ENCODE measurements at places on chromosomes 1 and 21.

DNA sequence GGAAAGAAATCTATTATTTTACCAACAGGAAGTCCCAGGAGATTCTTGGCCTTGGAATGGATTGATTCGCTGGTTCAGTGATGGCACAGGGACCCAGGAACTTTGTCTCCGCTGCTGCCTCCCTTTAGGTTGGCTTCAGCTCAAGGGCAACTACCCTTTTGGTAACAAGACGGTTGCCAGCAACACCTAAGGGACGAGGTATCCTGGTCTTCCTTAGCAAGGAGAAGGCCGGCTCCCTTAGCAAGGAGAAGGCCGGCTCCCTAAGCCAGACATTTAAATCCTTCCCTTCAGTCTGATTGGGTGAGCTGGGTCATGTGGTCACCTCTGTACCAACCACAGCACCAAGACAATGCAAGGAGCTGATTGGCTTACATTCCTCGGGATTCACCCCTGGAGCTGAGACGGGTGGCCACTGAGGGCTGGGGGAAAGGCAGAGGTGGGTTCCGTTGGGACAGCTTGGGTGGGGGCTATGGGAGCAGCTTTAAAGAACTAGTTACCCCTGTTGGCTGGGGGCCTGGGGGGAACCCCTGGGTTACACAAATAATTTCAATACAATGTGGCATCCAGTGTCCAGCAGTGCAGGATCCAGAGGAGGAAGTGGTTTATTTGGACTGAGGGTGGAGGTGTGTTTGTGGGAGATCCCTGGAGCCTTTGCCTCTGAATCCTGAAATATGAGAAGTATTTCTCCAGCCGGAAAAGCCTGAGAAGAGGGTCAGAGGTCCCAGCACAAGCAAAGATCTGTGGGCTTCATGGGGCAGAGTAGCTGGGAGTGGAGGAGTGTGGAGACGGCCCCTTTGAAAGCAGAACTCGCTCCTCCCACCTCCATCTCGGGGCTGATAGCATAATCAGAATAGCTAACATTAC lies 20.7 kb upstream of the CLIC4 start:
- H3K4me3 ChIP-seq: no peak overlapping the region
- H3K27ac ChIP-seq: peak overlapping the region; percentile 8
- DNase-seq: no peak
- H3K27me3 ChIP-seq: no peaks in the 10 kb centered on the region

DNA sequence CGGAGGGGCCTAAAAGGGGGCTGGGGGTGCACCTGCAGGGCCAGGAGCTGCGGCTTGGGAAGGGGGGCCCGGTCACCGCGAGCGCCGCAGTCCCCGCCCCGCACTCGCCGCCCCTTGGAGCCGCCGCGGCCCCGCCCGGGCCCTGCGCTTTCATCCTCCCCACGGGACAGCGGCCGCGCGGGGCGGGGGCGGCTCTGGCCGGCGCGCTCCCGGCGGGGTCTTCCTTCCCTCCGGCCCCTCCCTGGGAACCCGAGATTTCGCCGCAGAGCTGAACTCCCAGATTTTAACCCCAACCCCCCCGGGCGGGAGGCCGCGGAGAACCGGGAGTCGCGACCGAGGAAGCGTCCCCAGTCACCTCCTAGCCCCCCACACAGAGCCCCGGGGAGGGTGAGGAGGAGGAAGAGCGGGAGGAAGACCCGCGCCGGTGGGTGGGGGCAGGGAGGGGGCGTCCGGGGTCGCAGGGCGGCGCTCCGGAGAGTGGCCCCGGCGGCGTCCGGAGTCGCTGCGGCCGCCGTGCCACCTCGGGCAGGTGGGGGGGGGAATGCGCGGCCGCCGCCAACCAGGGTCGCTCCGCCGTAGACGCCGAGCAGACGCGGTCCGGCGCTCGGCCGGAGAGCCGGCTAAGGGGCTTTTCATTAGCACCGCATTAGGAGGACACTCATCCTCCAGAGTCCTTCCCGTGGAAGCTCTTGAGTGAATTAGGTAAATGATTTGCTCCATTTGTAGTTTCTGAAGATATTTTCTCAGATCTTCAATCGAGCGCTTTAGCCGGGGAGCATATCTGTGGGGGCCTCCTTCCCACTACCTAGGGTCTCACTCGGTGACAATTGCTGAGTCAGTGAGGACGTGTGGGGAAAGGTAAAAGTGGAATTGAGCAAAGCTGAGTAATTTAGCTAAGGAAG lies 31.6 kb upstream of the NFIA start:
- peak overlapping the region; percentile 61 for H3K27ac ChIP-seq
- H3K36me3 ChIP-seq: no peaks in the 10 kb centered on the region
- H3K4me1 ChIP-seq: peaks cover 14% of the 10 kb centered on the region
- peak; percentile 16 for DNase-seq
- H3K27me3 ChIP-seq: no peaks in the 10 kb centered on the region

GRCh38 chr21:33069994-33070743 lies at the start of gene OLIG1:
Gene OLIG1 (plus strand): TSS chr21:33070141. CDS start chr21:33070247, 106 bp downstream.
- no peaks in the 10 kb centered on the region for H3K36me3 ChIP-seq
- no peak within 1 kb of the TSS for H3K4me3 ChIP-seq
- peaks cover 6% of the 10 kb centered on the region for H3K4me1 ChIP-seq
- no peak for DNase-seq
- H3K27me3 ChIP-seq: peaks cover 41% of the 10 kb centered on the region
- no peak within 1 kb of the TSS for H3K27ac ChIP-seq

- DNase-seq: no peak
- H3K27ac ChIP-seq: no peak overlapping the region
- no peak overlapping the region for H3K4me3 ChIP-seq
- H3K27me3 ChIP-seq: no peaks in the 10 kb centered on the region
- H3K4me1 ChIP-seq: peaks cover 4% of the 10 kb centered on the region
- H3K36me3 ChIP-seq: no peaks in the 10 kb centered on the region
Measured at GRCh38 chr1:21313886-21314721, 23.8 kb upstream of the ECE1 start.

- H3K36me3 ChIP-seq: peaks cover 32% of the 10 kb centered on the region
- H3K4me1 ChIP-seq: peaks cover 71% of the 10 kb centered on the region
- H3K27me3 ChIP-seq: no peaks in the 10 kb centered on the region
- H3K27ac ChIP-seq: no peak overlapping the region
- DNase-seq: no peak
- H3K4me3 ChIP-seq: peak overlapping the region; percentile 87
Measured at GRCh38 chr1:109495738-109496137, 1.8 kb downstream of the CYB561D1 start.

- peaks cover 47% of the 10 kb centered on the region for H3K4me1 ChIP-seq
- no peaks in the 10 kb centered on the region for H3K27me3 ChIP-seq
- peak overlapping the region; percentile 81 for H3K27ac ChIP-seq
- DNase-seq: peak; percentile 77
Measured at GRCh38 chr1:32201011-32201855, 838 bp downstream of the CCDC28B start.

- no peaks in the 10 kb centered on the region for H3K36me3 ChIP-seq
- H3K27ac ChIP-seq: no peak overlapping the region
- no peaks in the 10 kb centered on the region for H3K4me1 ChIP-seq
- no peak overlapping the region for H3K4me3 ChIP-seq
Measured at GRCh38 chr1:162081316-162081715, 11.8 kb downstream of the NOS1AP start.

GRCh38 chr1:167789501-167789900 lies 67.7 kb downstream of the MPZL1 start:
- DNase-seq: no peak
- no peak overlapping the region for H3K4me3 ChIP-seq
- H3K4me1 ChIP-seq: no peaks in the 10 kb centered on the region
- no peaks in the 10 kb centered on the region for H3K27me3 ChIP-seq

GRCh38 chr21:32056791-32057190 lies 184.0 kb downstream of the HUNK start:
- H3K27me3 ChIP-seq: no peaks in the 10 kb centered on the region
- H3K27ac ChIP-seq: no peak overlapping the region
- H3K4me3 ChIP-seq: no peak overlapping the region
- no peak for DNase-seq

DNA sequence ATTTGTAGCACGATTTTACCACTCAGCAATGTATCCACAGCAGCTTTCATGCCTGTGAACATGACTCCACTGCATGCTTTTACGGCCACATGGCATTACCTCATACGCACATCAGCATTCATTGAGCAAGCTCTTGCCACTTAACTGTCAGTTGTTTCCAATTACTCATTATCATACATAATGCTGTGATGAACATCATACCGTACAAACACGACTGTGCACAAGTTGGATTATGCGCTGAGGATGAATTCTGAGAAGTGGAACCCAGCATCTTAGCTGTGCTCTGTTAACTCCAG lies 9.6 kb downstream of the UMODL1 start:
- H3K36me3 ChIP-seq: no peaks in the 10 kb centered on the region
- no peaks in the 10 kb centered on the region for H3K27me3 ChIP-seq
- no peak overlapping the region for H3K4me3 ChIP-seq
- H3K4me1 ChIP-seq: no peaks in the 10 kb centered on the region
- no peak overlapping the region for H3K27ac ChIP-seq

DNA sequence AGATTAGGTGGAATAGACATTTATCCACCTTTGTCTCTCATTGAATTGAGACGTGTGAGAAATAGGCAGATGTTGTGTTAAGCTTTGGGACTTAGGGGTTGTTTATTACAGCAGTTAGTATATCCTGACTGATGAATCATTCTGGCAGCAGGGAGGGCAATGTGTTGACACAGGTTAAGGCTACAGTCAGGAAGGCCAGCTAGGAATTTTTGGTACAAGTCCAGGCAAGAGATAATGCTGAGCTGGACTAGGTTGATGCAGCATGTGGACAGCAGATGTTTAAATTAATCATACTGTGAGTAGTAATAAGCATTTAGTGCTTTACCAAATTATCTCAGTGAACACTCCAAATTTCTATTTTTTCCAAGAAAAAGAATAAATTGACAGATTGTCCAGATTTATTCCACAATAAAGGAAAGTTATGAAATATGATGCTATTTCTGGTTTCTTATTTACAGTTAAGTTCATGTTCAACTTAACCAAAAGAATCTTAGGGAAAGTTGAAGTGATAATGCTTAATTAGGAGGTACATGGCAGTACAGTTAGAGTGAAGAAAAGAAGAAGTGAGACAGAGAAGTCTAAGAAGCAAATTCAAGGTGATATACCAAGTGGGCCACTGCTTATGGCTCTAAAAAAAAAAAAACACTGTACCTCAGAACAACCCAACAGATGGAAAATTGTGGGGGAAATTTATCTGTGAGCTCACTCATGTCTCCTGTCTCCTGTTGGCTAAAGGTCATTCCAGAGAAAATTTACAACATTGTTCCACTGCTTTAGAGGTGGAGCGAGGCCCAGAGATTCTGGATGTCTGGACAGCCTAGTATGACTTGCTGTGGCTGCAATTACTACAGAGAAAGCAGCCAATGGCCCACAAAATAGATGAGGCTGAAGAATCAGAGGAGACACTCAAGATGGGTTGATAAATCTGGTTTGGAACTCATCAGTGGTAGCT lies 102.7 kb upstream of the C21orf91 start:
- no peaks in the 10 kb centered on the region for H3K36me3 ChIP-seq
- no peaks in the 10 kb centered on the region for H3K27me3 ChIP-seq
- H3K27ac ChIP-seq: no peak overlapping the region
- no peak for DNase-seq
- H3K4me3 ChIP-seq: no peak overlapping the region

- DNase-seq: peak; percentile 77
- H3K27ac ChIP-seq: peak overlapping the region; percentile 53
- no peaks in the 10 kb centered on the region for H3K27me3 ChIP-seq
Measured at GRCh38 chr21:44911384-44912157, 9.1 kb downstream of the ITGB2 start.
